Colonic mucosa (tissue), 4 donors: ENCODE measurements at places on chromosomes 3 and 15.

DNA sequence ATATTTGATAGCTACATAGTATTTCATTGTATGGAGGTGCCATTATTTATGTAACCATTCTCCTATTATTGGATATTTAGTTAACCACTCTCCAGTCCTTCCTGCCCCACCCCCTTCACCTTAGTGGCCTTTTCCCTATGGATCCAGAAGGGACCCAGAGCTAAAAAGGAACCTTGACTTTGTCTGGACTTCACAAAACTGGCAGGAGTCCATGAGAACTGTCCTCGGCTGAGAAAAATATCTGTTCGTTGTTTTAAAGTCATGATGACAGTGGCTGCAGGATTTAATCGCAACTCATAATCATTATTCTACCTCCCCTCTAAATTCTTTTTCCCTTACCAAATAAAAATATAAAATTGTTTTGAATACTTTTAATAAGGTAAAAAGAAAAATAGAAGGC lies 129.7 kb downstream of the CMSS1 start:
- no peaks in the 10 kb centered on the region for H3K27me3 ChIP-seq
- no peak overlapping the region for H3K4me3 ChIP-seq
- H3K4me1 ChIP-seq, result peaks cover 15% of the 10 kb centered on the region

DNA sequence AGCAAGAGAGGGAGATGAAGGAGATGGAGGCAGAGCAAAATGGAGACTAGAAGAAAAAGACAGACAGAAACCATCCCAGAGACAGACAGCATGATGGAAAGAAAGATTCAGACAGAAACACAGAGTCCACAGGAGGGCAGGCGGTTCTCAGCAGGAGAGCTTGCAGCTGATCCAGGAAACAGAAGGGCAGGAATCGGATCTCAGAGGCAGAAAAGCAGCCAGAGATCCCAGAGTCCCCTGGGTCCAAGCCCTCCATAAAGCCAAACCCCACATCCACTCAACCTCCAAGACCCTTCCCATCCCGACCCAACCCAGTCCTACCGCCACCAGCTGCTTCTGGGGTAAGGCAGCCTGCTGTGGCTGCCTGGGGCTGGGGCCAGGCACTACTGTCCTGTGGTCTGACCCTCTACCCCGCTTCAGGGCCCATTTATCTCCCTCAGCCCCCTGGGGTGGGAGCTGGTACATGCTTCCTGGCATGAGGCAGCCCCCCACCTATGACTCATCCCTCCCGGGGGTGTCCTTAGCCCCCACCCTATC lies at the start of gene UCN2:
UCN2 (minus strand) TSS at position 400 of the 537 bp plus-strand sequence. CDS start 657 bp downstream, outside the sequence.
- H3K27ac ChIP-seq, result no peak within 1 kb of the TSS
- no peaks in the 10 kb centered on the region for H3K36me3 ChIP-seq
- DNase-seq, result no peak
- H3K4me1 ChIP-seq, result peaks cover 4% of the 10 kb centered on the region
- H3K27me3 ChIP-seq, result no peaks in the 10 kb centered on the region
- no peak within 1 kb of the TSS for H3K4me3 ChIP-seq

DNA sequence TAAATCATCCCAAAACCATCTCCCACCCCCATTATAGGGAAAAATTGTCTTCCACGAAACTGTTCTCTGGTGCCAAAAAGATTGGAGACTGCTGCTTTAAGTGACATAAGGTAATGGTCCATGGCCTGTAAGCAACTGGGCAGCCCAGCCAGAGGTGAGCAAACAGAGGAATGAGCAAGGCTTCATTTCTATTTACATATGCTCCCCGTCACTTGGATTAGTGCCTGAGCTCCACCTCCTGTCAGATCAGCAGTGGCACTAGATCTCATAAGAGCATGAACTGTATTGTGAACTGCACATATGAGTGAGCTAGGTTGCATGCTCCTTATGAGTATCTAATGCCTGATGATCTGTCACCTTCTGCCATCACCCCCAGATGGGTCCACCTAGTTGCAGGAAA lies 1159.8 kb upstream of the ALCAM start:
- no peaks in the 10 kb centered on the region for H3K27me3 ChIP-seq
- no peak for DNase-seq
- no peak overlapping the region for H3K4me3 ChIP-seq
- no peaks in the 10 kb centered on the region for H3K36me3 ChIP-seq
- no peaks in the 10 kb centered on the region for H3K4me1 ChIP-seq
- no peak overlapping the region for H3K27ac ChIP-seq

DNA sequence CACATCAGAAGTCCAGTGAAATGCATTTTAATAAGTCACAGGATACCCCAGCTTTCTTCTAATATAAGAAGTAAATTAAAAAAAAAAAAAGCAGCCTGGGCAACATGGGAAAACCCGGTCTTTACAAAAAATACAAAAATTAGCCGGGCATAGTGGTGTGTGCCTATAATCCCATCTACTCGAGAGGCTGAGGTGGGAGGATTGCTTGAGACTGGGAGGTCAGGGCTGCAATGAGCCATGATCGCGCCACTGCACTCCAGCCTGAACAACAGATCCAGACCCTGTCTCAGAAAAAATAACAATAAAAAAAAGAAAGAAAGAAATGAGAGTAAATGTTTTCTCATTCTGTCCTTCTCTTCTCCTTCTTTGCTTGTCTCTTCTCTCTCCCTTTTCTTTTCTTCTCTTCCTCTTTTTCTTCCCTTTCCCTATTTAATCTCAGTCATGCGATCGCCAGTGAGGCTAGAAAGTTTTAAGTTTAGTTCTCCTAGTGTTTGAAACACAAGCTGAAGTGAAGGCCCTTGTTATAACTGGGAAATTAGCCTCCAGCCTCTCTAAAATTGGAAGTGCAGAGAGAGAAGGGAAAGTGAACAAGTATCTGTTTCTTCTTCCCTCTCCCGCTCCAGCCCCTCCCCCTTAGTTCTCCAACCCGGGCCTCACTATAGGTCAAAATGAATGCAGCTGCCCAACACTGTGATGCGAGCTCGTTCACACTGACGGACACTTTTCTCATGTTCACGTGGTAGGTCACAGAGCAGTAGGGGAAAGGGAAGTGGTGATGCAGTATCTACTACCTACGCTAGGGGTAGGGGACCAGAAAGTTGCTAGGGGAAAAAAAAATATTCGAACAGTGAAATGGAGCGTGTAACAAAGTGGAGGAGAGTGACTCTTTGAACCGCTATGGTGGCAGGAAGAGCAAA lies 23.5 kb upstream of the TSC22D2 start:
- H3K4me1 ChIP-seq, result no peaks in the 10 kb centered on the region
- H3K27me3 ChIP-seq, result no peaks in the 10 kb centered on the region
- no peak overlapping the region for H3K27ac ChIP-seq

GRCh38 chr15:68581725-68582124 lies 2.9 kb downstream of the CORO2B start:
- H3K4me3 ChIP-seq, result no peak overlapping the region
- no peak overlapping the region for H3K27ac ChIP-seq
- H3K27me3 ChIP-seq, result peaks cover 22% of the 10 kb centered on the region
- peaks cover 5% of the 10 kb centered on the region for H3K4me1 ChIP-seq

DNA sequence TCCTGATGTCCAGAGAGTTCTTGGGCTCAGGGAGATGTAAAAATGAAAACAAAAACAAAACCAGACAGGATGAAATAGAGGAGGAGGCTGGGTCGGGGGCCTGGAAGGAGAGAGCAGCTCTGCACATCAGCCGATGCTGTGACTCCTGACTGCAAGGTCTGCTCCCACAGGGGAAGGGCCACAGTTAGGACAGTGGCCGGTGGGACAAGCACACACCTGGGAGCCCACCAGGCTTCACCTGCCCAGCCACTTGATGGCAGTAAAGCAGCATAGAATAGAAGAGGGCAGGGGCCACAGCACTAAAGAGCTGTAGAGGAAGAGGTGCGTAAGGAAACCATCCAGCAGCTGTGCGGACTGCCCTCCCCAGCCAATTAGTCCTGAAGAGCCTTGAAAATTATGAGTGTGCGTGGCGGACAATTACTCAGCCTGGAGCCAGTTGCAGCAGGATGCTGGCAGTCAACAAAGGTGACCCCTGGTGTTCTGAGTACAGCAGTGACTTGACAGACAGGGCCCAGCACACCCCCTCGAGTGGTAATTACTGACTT lies 29.8 kb downstream of the ALS2CL start:
- H3K27ac ChIP-seq, result no peak overlapping the region
- H3K36me3 ChIP-seq, result no peaks in the 10 kb centered on the region
- H3K4me1 ChIP-seq, result no peaks in the 10 kb centered on the region
- H3K27me3 ChIP-seq, result no peaks in the 10 kb centered on the region
- H3K4me3 ChIP-seq, result no peak overlapping the region

DNA sequence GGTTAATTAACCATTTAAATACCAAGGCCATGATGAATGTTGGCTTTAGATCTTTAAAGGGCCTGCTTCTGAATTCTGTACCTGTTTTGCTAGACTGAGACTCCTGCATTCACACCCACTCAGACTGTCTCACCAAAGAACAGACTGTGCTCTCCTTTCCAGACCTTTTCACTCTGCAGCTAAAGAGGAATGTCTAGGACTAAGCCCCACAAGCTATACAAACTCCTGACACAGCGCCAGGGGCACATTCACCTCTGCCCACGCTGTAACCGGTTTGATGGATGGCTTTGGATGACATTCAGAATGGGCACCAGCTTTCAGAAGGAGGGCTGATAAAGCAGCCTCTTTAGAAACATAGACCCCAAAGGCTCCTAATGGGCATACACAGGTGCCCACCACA lies 200.1 kb downstream of the KCNMB2 start:
- H3K4me3 ChIP-seq, result no peak overlapping the region
- no peaks in the 10 kb centered on the region for H3K4me1 ChIP-seq
- H3K36me3 ChIP-seq, result no peaks in the 10 kb centered on the region
- no peak overlapping the region for H3K27ac ChIP-seq
- H3K27me3 ChIP-seq, result no peaks in the 10 kb centered on the region
- DNase-seq, result no peak

DNA sequence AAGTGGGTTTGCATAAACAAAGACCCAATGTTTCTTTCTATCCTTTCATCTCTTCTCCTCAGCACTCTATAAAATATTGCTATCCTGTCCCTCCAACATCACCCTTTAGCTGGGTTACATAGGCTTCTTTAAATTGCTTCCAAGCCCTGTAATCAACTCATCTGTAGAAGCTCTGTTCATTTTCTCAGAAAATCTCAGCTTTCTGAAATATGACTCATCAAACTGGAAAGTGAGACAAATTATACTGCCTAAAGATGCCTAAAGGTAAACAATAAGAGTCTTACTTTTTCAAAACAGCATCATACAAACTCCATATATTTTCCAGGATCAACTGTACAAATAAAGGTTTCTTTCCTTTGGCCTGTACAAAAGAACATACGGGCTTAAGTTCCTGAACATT lies 33.8 kb downstream of the EFL1 start:
- no peaks in the 10 kb centered on the region for H3K4me1 ChIP-seq
- H3K36me3 ChIP-seq, result no peaks in the 10 kb centered on the region
- H3K27me3 ChIP-seq, result no peaks in the 10 kb centered on the region
- no peak overlapping the region for H3K27ac ChIP-seq
- DNase-seq, result no peak
- no peak overlapping the region for H3K4me3 ChIP-seq

- H3K4me3 ChIP-seq, result no peak overlapping the region
- DNase-seq, result no peak
- H3K36me3 ChIP-seq, result no peaks in the 10 kb centered on the region
These were observed 416.0 kb downstream of the OCA2 start for GRCh38 chr15:27683121-27683520.

GRCh38 chr15:83292317-83292716 lies 7.9 kb upstream of the BNC1 start:
- no peak overlapping the region for H3K27ac ChIP-seq

GRCh38 chr3:53065841-53066480 lies 20.1 kb upstream of the SFMBT1 start:
- H3K4me1 ChIP-seq, result peaks cover 7% of the 10 kb centered on the region
- no peak overlapping the region for H3K4me3 ChIP-seq
- H3K36me3 ChIP-seq, result no peaks in the 10 kb centered on the region
- no peak overlapping the region for H3K27ac ChIP-seq
- no peak for DNase-seq

DNA sequence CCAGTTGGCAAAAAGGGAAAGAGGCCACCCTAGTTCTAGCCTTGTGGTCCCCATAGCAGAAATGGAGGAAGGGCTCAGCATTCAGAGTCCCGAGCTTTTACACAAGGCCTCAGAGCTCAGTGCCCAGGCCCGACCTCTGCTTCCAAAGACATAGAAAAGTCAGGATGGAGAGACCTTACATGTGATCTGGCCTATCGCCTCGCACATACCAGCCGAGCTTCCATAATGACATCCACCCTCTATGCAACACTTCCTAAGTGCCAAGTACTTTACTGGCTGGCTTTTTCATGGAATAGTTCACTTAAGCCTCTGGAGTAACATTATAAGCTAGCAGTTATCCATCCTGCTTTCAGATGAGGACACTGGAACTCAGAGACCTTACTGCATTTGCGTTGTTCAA lies 275.9 kb downstream of the FAM43A start:
- H3K36me3 ChIP-seq, result no peaks in the 10 kb centered on the region
- H3K4me1 ChIP-seq, result no peaks in the 10 kb centered on the region
- H3K27ac ChIP-seq, result no peak overlapping the region
- H3K27me3 ChIP-seq, result no peaks in the 10 kb centered on the region

DNA sequence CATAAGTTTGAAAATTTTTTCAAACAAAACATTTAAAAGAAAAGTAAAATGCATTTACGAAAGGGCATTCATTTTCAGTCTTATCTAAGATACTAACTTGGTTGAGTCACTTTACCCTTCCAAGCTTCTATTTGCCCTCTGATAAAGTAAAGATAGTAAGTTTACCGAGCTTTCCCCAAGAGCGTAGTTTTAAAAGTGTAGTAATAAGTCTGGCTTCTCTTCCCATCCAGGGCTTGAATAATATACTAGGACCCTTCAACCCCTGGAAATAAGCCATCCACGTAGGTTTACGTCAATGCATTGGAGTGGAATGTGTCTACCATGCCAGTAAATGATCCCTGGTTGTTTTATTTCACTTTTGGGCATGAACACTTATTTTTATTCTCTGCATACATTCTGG lies 608.3 kb downstream of the NTRK3 start:
- no peaks in the 10 kb centered on the region for H3K4me1 ChIP-seq
- DNase-seq, result no peak
- no peak overlapping the region for H3K4me3 ChIP-seq
- no peaks in the 10 kb centered on the region for H3K36me3 ChIP-seq
- no peaks in the 10 kb centered on the region for H3K27me3 ChIP-seq

- no peaks in the 10 kb centered on the region for H3K27me3 ChIP-seq
- H3K27ac ChIP-seq, result no peak overlapping the region
- H3K4me1 ChIP-seq, result no peaks in the 10 kb centered on the region
- H3K4me3 ChIP-seq, result no peak overlapping the region
- no peak for DNase-seq
These were observed 126.8 kb upstream of the GOLGA6L4 start for GRCh38 chr15:84108728-84109127.

GRCh38 chr3:23600167-23600871 lies 205.4 kb upstream of the UBE2E1 start:
- no peak overlapping the region for H3K4me3 ChIP-seq
- H3K27me3 ChIP-seq, result no peaks in the 10 kb centered on the region
- H3K27ac ChIP-seq, result no peak overlapping the region
- DNase-seq, result no peak
- H3K36me3 ChIP-seq, result no peaks in the 10 kb centered on the region

- no peak for DNase-seq
- no peaks in the 10 kb centered on the region for H3K4me1 ChIP-seq
- H3K27ac ChIP-seq, result no peak overlapping the region
These were observed 42.7 kb upstream of the DCUN1D1 start for GRCh38 chr3:183022936-183023516.
